Pancreas (tissue), 10 donors: ENCODE measurements at places on chromosomes 4 and X. TPM values are rescaled to one million over a fixed set of nuclear protein-coding genes. Genes with fewer than 3 reads are reported as not detected.

DNA sequence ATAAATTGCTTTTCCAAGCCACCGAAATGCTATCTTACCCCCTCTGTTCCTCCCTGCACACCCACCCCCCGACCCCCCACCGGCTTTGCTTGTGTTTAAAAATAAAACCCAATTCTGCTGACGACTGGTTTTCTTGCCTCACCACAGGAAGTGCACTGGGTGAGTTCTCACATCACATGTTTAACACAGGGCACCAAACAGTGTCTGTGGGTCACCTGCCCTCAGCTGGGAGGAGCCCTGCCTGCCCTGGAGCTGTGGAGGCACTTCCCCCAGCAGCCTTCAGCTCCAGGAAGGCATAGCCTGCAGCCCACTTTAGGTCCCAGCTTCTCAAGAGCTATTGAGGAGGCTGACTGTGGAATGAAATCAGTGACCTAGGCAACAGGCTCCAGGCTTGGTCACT is 8.8 kb downstream of the TMEM255A start:
- no peak overlapping the region for H3K27ac ChIP-seq
- H3K27me3 ChIP-seq, result no peaks in the 10 kb centered on the region
- no peak overlapping the region for H3K4me3 ChIP-seq
- no peak for DNase-seq

- H3K27ac ChIP-seq, result no peak overlapping the region
- H3K36me3 ChIP-seq, result no peaks in the 10 kb centered on the region
- no peaks in the 10 kb centered on the region for H3K4me1 ChIP-seq
- H3K4me3 ChIP-seq, result no peak overlapping the region
These were observed 14.9 kb upstream of the IL3RA start for GRCh38 chrX:1321674-1322073.

Gene MAB21L2
- total RNA-seq, result not detected

DNA sequence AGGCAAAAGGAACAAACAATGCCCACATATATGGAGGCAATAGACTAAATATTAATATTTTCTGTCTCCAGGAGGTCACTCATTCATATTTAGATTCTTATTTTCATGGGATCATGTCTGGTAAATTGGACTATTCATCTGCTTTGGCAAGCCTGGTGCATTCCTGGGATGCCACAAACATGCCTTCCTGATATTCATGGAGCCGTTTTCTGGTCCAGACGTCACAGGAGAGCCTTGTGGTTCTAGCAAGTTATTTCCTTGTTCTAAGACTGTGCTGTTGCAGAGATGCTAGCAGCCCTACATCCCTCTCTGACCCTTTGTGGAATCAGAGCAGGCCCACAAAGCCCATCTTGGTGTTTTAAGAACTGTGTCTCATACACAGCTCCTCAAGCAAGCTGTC is 16.1 kb upstream of the EXOSC9 start:
- H3K27ac ChIP-seq, result no peak overlapping the region
- H3K36me3 ChIP-seq, result no peaks in the 10 kb centered on the region
- no peaks in the 10 kb centered on the region for H3K4me1 ChIP-seq

Gene MGARP
- not detected for total RNA-seq

GRCh38 chr4:72842323-72842722 is 227.2 kb downstream of the COX18 start:
- no peaks in the 10 kb centered on the region for H3K4me1 ChIP-seq
- H3K36me3 ChIP-seq, result no peaks in the 10 kb centered on the region
- H3K4me3 ChIP-seq, result no peak overlapping the region
- DNase-seq, result no peak
- H3K27ac ChIP-seq, result no peak overlapping the region
- no peaks in the 10 kb centered on the region for H3K27me3 ChIP-seq

GRCh38 chr4:85210353-85210752 is 243.9 kb upstream of the WDFY3 start:
- H3K4me3 ChIP-seq, result no peak overlapping the region
- no peaks in the 10 kb centered on the region for H3K27me3 ChIP-seq
- H3K4me1 ChIP-seq, result no peaks in the 10 kb centered on the region
- H3K27ac ChIP-seq, result no peak overlapping the region
- no peaks in the 10 kb centered on the region for H3K36me3 ChIP-seq
- DNase-seq, result no peak
